ENCODE measurements at places on chromosomes 6 and 20. TPM values are rescaled to one million over a fixed set of nuclear protein-coding genes. Genes with fewer than 3 reads are reported as not detected.

GRCh38 chr6:6004390-6004995, 2.2 kb downstream of the NRN1 start:
- peak; percentile 27 for DNase-seq

DNA sequence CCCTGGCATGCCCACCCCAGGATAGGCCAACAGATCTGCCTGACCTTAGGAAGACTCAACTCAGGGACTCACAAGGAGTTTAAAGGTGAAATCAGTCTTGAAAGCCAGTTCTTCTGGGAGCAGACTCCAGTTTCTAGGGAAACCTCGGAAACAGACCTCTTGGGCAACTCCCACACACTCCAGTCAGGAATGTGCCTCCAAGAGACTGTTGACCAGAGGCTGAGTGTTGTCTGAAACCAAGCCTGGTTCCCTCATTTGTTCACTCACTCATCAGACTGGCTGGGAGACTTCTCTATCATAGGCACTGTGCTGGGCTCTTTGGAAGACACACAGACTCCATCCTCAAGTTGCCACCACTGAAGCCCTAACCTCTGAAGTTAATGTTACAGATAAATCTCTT, 1.8 kb downstream of the TREM1 start:
- no peak for DNase-seq

DNA sequence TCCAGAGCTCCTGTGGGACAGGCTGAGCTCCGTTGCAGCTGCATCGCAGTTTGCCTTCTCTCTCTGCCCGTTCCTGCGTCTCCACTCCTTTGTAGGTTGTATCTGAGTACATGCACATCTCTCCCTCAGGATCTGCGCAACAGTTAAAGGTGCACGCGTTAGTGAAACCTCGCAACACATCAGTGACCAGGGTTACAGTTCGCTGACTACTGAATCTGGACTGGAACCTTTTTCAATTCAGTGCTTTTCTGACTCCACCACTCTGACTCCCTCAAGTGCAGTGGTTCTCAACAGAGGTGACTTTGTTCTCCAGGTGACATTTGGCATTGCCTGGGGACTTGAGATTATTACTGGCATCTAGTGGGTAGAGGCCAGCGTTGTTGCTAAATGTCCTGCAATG, 44.0 kb downstream of the UST start:
- no peak for DNase-seq

DNA sequence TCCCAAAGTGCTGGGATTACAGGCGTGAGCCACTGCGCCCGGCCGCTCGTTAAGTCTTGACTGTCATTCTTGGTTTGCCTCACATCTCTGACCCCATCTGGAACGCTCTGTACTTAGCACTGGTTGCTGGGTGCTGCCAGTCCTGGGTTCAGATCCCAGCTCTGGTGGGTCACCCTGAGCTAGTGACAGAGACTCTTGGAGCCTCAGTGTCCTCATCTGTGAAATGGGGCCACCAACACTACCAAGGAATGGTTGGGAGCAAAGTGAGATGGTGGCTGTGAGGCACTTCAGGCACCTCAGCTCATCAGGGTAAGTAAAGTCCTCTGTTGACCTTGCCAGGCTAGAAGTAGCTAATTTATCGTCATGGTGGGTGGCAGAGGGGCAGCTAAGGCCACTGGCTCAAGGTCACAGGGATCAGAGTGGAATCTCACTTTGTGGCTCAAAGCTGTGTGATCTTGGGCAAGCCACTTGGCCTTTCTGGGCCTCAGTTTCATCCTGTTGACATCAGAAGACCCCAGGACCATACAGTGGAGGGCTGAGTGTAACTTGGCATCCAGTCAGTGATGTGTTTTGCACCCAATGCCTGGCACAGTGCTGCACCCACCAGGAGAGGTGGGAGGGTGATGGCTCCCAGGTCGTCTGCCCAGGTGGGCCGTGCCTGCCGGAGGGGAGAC, 46.7 kb downstream of the UBE2V1 start:
- DNase-seq: no peak

- no peak for DNase-seq
Measured at GRCh38 chr20:1769491-1769890, 111.9 kb upstream of the SIRPG start.

DNA sequence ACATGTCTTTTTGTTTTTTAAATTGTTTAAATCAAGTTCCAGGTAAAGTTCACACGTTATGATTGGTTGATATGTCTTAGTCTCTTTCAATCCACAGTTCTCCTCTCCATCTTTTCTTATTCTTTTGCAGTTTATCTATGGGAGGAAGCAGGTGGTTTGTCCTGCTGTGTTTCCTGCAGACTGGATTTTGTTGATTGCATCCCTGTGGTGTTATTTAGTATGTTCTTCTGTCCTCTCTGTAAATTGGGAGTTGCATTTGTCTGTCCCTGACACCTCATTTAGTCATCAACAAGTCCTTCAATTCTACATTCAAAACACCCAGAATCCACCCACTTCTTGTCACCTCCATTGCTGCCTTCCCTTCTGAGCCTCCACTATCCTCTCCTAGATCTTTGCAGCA, 8.1 kb downstream of the PACSIN1 start:
- DNase-seq: no peak

DNA sequence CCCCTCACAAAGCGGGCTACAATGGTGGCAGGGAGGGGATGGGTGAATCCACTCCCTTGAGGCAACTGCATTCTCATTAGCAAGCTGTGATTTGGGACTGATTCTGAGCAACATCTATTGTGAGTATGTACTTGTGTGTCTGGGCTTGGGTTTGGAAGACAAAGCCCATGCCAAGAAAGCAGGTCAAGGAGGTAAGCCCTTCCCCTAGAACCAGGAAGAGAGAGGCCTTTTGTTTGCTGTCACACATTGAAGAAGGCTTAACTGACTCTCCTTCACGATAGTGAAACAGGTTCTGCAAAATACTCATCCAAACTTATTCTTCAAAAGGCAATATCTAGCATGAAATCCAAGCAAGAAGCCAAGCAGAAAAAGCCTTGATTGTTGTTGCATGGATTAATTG, 403.1 kb upstream of the ID4 start:
- DNase-seq: no peak

GRCh38 chr6:3237761-3238662, 10.6 kb upstream of the TUBB2B start:
- no peak for DNase-seq

GRCh38 chr6:15332446-15332845, 86.6 kb downstream of the JARID2 start:
- no peak for DNase-seq

- DNase-seq: peak; percentile 60
Measured at GRCh38 chr6:73610444-73611275, 43.1 kb downstream of the SLC17A5 start.

DNA sequence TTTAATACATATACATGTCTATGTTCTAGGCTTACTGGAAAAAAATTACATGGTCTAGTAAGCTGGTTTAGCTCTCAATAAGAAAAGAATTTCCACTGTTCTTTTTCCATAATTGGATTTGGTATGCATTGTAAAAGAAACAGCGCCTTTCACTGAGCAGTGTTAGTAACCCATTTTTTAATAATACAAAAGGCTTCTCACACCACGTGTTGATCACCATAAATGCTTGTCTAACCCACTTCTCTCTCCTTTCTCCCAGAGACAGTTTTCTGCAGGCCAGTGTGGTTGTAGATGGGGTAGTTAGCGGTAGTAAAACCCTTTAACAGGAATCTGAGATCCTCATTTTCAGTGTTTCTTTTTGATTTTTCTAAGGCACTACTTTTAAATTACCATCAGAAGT, 348.7 kb upstream of the MANEA start:
- DNase-seq: no peak

DNA sequence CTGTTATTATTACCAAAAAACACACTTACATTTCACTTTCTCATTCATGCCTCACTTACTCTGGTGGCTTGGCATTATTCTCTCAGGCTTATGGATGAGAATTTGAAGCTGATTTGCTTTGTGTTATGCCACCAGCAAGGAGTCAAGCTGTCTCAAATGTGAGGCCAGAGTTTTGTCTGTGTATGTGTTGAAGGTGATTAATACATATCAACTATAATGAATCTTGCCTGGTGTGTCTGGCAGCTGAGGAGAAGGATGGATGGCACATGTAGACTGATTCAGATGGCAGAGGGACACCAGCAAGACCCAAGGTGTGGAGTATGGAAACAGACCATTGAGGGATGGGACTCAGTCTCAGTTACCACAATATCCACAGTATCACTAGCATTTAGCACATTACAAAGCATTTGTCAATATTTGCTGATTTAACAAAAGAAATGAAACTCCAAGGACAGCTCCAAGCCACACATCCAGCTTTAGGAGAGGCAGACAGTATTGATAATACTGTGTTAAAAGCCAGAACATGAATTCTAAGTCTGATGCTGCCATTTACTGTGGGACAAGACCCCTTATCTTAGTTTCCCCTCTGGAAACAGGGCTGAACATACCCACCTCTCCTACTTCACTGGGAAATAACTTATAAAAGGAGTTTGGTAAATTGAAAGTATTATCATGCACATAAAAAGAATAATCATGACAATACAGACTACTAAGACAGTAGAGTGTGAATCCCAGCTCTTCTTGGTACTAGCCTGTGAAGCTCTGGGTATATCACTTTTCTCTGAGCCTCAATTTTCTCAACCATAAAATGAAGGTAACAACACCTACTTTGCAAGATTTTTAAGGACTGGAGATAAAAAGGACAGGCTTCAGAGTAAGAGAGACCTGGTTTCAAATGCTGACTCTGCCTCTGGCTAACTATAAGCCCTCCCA, 11.2 kb downstream of the BCL2L1 start:
- no peak for DNase-seq

DNA sequence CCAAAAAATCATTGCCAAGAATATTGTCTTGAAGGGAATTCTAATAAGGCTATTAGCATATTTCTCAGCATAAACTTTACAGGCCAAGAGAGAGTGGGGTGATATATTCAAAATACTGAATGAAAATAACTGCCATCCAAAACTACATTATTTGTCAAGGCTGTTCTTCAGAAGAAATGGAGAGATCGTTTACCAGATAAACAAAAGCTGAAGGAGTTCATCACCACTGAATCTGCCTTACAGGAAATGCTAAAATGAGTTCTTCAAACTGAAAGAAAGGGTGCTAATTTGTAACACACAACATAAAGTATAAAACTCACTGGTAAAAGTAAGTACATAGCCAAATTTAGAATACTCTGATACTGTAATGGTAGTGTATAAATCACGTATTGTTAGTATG, 517.0 kb downstream of the TENT5A start:
- DNase-seq: no peak

GRCh38 chr6:165031502-165031901, 277.9 kb downstream of the C6orf118 start:
- no peak for DNase-seq

DNA sequence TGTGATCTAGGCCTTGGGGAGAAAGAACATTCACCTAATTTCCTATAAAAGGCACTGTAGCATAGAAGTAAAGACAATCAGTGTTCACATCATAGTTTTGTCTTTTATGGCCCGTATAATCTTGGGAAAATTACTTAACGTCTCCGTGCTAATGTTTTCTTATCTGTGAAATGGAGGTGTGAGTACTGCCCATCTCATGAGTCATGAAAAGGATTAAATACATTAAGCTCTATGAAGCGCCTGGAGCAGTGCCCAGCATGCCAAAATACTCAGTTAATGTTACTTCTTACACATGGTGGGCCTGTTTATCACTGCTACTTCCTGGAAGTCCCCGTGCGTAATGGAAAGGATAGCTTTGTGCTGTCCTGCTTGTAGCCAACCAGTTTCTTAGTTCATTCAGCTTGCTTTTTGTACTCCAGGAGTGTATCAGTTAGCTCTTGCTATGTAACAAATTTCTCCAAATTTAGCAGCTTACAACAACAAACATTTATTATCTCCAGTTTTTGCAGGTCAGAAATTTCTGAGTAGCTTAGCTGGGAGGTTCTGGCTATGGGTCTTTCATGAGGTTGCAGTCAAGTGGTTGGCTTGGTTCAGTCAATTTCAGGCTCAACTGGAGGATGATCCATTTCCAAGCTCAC, 103.6 kb upstream of the BMP2 start:
- no peak for DNase-seq

GRCh38 chr20:54706581-54706980, 231.2 kb downstream of the DOK5 start:
- DNase-seq: no peak

DNA sequence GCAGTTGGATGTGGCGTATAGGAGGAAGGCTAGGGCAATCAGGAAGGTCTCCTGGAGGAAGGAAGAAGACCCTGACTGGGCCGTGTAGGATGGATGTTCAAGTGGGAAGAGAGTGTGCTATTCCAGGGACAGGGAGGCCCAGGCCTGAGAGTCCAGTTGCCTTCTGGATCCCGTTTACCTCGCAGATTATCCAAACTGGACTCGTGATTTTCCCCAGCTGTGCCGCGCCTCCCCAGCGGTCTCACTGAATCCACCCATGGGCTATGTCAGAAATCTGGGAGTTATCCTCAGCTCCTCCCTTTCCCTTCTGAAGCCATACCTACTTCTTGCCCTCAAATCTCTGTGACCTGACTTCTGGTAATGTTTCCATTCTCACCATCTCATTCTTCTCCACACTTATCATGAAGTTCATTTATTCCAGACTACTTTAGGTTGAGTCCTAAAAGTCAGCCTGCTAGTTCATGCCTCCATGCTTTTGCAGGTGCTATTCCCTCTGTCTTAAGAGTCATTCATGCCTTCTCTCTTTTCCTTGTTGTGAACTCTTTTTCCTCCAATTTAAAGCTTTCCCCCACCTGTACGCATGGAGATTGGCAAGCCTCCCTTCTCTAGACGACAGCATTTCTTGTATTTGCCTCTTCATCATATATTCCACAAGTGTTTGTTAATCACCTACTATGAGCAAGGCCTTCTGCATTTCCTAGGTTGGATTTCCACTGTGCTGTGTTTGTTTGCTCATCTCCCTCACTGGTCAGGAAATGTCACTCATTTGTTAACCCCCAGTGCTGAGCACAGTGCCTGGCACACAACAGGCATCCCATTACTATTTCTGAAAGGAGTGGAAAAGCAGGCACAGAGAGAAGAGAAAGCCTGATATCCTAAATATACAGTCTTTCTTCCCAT, 2.7 kb downstream of the SDCBP2 start:
- DNase-seq: peak; percentile 63

GRCh38 chr6:130223508-130223907, 757 bp upstream of the SAMD3 start:
- DNase-seq: no peak

GRCh38 chr6:72238900-72239299, 352.6 kb downstream of the RIMS1 start:
- DNase-seq: no peak

Gene SNX9
- total RNA-seq: 31.6 TPM

Gene DSP
- total RNA-seq: 19.2 TPM

Gene MYL9
- 0.60 TPM for total RNA-seq

Gene LAMP5
- 0.65 TPM for total RNA-seq

Gene LTB
- total RNA-seq: 9.2 TPM

Gene GJA10
- total RNA-seq: not detected

Gene KHDC1L
- not detected for total RNA-seq

Gene CLPSL1
- total RNA-seq: not detected

Gene HLA-DRB1
- 1.5 TPM for total RNA-seq

Gene FAM217A
- total RNA-seq: not detected

Gene DBNDD2
- 5.0 TPM for total RNA-seq

Gene PLA2G7
- not detected for total RNA-seq

Gene CCR6
- total RNA-seq: not detected

Gene DPPA5
- not detected for total RNA-seq

Measured in lung microvascular endothelial cell (primary cell).